ENCODE measurements at places on chromosomes 13 and 19.

- no peak for DNase-seq
Measured at GRCh38 chr19:29400917-29401711, 124.7 kb upstream of the VSTM2B start.

DNA sequence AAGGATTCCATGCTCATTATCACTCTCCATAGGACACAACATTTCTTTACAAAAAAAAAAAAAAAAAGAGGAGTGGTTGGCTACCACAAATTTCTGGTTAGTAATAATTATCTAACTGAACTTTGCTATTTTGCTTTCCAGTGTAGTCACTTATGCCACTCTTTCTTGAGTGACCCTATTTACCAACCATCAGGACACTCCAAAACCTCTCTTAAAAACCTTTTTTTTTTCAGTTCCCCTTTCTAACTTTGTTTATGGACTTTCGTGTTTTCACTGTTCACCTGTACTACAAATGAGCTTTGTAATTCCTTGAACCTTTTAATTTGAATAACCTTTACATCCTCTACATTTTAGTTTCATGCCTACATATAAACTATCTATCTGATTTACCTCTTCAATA lies 686.5 kb upstream of the PCDH9 start:
- DNase-seq, result no peak

GRCh38 chr13:93098972-93099371 lies 127.6 kb upstream of the GPC6 start:
- DNase-seq, result peak; percentile 9

- DNase-seq, result no peak
Measured at GRCh38 chr19:6890401-6890913, 3.1 kb downstream of the ADGRE1 start.

DNA sequence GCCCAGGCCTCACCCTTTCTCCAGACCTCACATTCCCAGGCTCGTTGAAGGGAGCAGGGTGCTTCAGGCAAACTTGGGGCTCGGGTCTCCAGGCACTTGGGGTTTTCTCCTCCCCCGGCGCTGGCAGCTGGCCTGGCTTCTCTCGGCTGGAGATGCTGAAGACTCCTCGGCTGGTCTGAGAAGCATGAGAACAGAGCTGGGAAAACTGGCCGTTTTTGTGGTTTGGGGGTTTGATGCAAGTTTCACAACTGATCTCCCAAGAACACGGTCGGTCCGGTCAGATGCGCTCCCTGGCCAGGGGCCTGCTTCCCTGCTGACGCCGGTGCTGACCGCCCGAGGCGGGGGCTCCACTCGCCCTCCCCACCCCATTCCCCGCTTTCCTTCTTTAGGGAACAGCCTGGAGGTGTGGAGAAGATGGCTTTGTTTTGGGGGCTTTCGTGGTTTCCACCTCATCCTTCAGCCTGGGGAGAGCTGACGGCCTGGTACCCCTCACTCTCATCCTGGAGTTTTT lies 35.3 kb downstream of the CEBPA start:
- no peak for DNase-seq

GRCh38 chr19:47109541-47110375 lies 3.8 kb downstream of the ZC3H4 start:
- no peak for DNase-seq

GRCh38 chr19:51755571-51755970 lies 3.9 kb upstream of the FPR1 start:
- no peak for DNase-seq

DNA sequence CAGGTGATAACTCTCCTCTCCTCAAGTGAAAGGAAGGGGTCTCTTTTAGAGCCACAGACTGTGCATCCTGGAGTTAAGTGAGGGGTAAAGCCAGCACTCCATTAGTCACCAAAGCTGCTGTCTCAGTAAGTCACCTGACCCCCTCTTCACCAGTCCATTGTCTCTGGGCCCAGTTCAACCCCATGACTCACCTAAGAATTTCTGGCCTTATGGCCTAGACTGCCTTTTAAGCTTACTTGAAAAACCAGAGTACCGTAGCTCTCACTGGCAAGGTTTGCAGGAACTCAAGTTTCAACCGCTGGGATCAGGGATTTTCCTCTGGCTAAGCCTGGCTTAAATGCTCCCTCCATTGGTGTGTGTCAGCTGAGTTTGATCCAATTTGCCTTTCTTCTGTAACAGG lies 23.4 kb upstream of the EID2 start:
- DNase-seq, result peak; percentile 12

DNA sequence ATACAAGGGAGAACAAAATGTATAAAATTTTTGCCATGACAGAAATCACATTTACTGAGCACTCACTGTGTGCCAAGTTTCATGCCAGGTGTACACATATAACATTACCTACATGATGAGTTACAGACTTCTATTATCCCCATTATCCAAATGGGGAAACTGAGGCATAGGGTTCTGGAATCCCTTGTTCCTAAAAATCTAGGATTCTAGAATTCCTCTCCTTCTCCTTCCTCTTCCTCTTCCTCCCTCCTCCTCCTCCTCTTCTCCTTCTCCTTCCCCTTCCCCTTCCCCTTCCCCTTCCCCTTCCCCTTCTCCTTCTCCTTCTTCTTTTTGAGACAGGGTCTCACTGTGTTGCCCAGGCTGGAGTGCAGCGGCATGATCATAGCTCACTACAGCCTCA lies 14.2 kb upstream of the BCL3 start:
- no peak for DNase-seq

- no peak for DNase-seq
Measured at GRCh38 chr19:15421721-15422260, 3.0 kb upstream of the AKAP8L start.

DNA sequence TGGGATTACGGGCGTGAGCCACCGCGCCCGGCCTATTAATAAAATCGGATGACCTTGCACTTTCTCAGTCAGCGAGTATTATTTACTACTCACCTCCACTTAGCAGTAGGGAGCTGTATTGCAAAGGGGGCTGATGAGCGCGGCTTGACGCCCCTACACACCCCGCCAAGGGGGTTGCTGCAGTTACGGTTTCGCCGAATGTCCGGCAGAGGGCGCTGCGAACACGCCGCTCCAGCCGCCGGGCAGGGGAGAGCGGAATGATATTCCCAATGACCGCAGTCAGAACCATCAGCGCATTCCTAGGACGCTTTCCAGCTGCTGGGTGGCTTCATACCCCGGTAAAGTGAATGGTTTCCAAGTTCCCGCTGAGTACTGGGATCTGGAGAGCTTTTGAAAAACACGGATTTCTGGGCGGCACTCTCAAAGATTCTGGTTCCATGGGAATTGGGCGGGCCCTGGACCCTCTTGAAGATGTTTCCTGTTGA lies 30.0 kb upstream of the TPT1 start:
- DNase-seq, result peak; percentile 61

- DNase-seq, result no peak
Measured at GRCh38 chr19:3095441-3096191, 1.5 kb downstream of the GNA11 start.

- no peak for DNase-seq
Measured at GRCh38 chr13:38617936-38618335, 68.9 kb upstream of the FREM2 start.

DNA sequence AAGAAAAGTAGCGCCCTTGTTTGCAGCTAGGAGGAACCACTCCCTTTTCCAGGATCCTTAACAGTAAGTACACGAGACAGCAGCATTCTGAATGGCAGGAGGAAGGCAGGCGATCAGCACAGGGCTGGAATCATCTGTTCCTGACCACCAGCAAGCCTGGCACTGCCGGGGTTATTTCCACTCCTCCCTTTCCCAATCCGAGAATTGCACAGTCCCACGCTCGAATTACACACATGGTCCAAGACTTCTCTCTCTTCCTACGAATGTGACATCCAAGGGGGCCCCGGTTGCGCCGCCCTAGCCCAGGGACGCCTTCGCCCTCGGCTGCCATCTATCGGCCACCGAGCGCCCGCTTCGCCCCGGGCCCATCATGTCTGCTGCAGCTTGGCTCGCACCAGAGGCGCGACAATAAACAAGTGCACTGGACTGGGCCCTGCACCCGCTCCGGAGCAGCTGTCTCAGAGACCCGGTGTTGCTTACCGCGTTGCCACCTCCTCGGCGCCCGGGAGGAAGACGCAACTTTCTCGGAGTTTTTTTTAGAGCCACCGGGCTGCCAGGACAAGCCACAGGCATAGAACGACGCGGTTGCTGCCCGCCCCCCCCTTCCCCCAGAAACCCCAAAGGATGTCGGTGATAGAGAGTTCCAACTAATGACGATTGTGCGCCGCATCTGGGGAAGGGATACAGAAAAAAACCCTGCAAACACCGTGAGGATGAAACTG lies at the start of gene SLITRK5:
TSS of gene SLITRK5 (plus strand) at position 341 of the 722 bp plus-strand sequence. CDS start 4,018 bp downstream, outside the sequence.
- DNase-seq, result no peak

DNA sequence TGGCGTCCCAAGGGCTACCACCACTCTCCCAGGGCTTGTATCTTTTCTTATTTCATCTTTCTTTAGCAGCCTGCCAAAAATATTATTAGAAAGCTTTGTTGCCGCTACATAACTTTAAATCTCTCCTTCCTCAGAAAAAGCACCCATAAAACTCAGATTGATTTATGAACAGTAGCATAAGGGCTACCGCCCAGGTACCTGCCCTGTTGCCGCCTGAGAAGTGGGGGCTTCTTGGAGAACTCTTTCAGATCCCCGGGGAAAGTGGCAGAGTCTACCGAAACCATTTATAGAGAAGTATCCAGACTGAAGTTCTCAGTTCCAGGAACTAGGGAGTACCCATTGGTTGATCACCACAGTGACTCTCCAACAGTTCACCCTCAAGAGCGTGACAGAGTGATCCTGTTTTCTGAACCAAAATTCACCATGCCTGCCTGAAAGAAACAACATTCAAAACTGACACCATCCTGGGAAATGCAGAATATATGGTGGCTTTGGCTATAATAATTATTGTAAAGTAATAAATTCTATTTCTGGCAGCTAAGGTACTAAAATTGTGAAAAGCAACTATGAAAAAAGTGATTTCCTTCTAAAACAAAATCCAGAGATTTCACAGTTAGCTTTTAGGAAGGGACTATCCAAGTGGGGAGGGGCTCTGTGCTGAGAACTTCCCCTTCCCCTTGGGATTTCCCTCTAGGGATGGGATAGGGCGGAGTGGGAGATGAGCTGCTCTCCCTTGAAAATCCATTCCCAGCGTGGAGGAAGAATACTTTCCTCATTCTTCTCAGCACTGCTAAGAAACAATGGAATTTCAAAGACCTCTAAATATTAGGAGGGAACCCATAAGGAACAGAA lies 877 bp upstream of the N4BP2L1 start:
- DNase-seq, result no peak

DNA sequence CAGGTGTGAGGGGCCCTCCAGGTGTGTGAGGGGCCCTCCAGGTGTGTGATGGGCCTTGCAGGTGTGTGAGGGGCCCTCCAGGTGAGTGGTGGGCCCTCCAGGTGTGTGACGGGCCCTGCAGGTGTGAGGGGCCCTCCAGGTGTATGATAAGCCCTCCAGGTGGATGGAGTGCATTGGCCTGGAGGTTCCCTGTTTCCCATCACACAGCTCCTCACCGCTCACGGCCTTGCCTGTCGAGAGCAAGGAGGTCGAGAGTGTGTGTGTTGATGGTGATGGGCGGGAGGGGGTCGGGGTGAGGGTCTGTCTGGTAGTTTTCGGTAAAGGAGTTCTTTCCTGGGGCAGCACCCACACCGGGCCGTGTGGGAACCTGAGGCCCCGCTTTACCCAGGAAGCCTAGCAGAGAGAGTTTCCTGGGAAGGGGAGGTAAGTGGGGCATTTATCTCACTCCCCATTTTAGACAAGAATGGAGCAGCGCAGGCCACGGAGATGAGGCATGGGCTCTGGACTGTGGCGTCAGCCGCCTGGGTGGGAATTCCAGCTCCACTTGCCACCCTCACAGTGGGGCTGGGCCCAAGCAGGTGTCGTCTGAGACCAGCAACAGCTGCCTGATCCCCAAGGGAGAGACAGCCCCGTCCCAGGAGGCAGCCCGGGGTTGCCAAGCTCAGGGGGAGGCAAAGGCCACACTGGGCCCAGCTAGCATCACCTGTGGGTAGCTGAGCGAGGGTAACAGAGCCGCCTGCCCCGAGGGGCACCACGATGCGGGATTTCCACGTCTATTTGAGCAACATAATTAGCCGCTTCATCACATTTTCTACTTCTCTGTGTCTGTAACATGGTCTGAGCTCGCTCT lies 10.9 kb upstream of the GAS6 start:
- DNase-seq, result no peak

DNA sequence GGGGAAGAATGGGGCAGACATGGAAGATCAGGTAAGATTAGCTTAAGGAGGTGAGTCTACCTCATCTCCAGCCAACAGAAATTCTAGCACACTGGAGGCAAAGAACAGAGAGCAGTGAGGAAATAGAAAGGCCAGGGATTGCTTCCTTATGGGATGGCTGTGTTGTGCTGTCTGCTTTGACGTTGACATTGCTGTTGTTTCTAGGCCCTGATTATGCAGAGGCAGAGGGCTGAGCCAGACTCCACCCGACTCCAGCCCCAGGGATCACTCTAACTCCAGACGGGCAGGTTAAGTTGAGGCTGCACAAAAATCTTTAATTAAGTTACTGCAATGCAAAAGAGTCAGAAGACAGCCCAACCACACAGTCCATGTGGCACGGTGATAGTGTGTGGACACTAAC lies 24.1 kb downstream of the CRYL1 start:
- no peak for DNase-seq

DNA sequence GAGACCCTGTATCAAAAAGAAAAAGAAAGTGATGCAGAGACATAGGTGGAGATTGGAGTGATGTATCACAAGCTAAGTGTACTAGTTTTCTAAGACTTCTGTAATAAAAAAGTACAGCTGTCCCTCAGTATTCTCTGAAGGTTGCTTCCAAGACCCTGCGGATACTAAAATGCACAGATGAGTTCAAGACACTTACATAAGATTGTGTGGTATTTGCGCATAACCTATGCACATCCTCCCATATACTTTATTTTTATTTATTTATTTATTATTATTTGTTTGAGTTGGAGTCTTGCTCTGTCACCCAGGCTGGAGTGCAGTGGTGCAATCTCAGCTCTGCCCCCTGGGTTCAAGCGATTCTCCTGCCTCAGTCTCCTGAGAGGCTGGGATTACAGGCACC lies 13.6 kb upstream of the HAS1 start:
- no peak for DNase-seq

GRCh38 chr19:33426621-33427361 lies 53.3 kb downstream of the CEBPG start:
- no peak for DNase-seq

GRCh38 chr19:39032063-39032918 lies at the start of gene FBXO27:
Gene FBXO27 (minus strand): TSS chr19:39032549. CDS start chr19:39032227, 322 bp downstream.
- DNase-seq, result no peak

- DNase-seq, result no peak
Measured at GRCh38 chr13:72653506-72653905, 73.9 kb downstream of the MZT1 start.

DNA sequence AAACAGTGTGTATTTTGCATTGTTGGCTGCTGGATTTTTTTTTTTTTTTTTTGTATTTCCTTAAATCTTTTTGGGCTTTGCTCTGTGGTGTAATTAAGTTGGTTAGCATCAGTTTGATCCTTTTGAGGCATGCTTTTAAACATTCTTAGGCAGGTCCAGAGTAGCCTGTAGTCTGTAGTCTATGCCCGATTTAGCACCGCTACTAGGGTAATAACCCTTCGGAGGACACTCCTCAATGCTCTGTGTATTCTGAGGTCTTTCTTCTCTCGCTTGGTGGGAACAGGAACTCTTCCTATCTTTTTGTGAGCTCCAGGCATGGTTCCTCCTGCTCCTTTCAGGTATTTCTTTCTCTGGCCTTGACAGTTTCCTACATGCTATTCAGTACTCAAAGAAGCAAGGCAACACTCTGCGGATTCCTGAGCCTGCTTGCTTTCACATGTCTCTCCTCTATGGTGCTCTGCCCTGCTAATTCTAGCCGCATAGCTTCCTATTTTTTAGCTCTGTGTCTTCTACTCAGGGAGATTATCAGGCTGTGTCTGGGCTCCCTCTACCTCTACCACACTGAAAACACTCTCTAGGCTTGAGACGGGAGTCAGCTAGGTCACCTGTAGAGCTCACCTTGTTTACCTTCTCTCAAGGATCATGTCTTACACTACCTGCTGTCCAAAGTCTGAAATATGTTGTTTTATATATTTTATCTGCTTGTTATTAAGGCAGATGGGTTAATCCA lies 195.1 kb downstream of the NDFIP2 start:
- DNase-seq, result no peak
